ENCODE measurements at places on chromosomes 4 and X. TPM values are rescaled to one million over a fixed set of nuclear protein-coding genes. Genes with fewer than 3 reads are reported as not detected.

PDE6B gene
- not detected for total RNA-seq

COX7B2 gene
- total RNA-seq, result not detected

CLCN5 gene
- total RNA-seq, result 8.2 TPM

SLC9B1 gene
- 0.41 TPM for total RNA-seq

NAP1L3 gene
- not detected for total RNA-seq

PNCK gene
- 6.5 TPM for total RNA-seq

SMIM31 gene
- 1.9 TPM for total RNA-seq

RNF175 gene
- total RNA-seq, result not detected

F8A1 gene
- total RNA-seq, result not detected

TMEM35A gene
- total RNA-seq, result 6.4 TPM

KLHL4 gene
- total RNA-seq, result 1.5 TPM

MED28 gene
- 11.1 TPM for total RNA-seq

STARD8 gene
- 3.1 TPM for total RNA-seq

AMBN gene
- not detected for total RNA-seq

NEUROG2 gene
- total RNA-seq, result not detected

ADH6 gene
- 15.2 TPM for total RNA-seq

BANK1 gene
- total RNA-seq, result 22.4 TPM

GPR143 gene
- not detected for total RNA-seq

DCUN1D4 gene
- 36.4 TPM for total RNA-seq

EREG gene
- 4.0 TPM for total RNA-seq

ALAS2 gene
- not detected for total RNA-seq

NSG1 gene
- total RNA-seq, result 2.7 TPM

MAGEC2 gene
- not detected for total RNA-seq
